ENCODE measurements at places on chromosomes 7 and 10. TPM values are rescaled to one million over a fixed set of nuclear protein-coding genes. Genes with fewer than 3 reads are reported as not detected.

The GJD4 gene
- total RNA-seq: not detected

The INMT gene
- 131 TPM for total RNA-seq

The OR2A1 gene
- 0.39 TPM for total RNA-seq

The FAM171A1 gene
- total RNA-seq: 11.2 TPM

The GRM3 gene
- total RNA-seq: not detected

The LIPJ gene
- 0.87 TPM for total RNA-seq

The RHEB gene
- total RNA-seq: 107 TPM

The MOSPD3 gene
- 19.1 TPM for total RNA-seq

The IGFBP3 gene
- 143 TPM for total RNA-seq

- no peak for DNase-seq
Measured at GRCh38 chr10:6487920-6488319, 92.2 kb downstream of the PRKCQ start.

DNA sequence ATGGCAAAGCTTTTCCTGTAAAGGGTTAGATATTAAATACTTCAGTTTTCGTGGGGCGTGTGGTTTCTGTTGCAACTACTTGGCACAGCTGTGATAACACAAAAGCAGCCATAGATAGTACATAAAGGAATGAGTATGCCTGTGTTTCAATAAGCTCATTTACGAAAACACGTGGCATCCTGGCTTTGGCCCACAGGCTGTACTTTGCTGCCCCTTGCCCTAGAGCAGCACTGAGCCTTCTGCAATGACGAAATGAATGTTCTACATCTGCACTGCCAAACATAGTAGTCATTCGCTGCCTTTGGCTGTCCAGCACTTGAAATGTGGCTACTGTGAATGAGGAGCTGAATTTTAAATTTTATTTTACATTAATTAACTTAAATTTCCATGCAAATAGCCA, 376.2 kb upstream of the TPK1 start:
- no peak for DNase-seq

DNA sequence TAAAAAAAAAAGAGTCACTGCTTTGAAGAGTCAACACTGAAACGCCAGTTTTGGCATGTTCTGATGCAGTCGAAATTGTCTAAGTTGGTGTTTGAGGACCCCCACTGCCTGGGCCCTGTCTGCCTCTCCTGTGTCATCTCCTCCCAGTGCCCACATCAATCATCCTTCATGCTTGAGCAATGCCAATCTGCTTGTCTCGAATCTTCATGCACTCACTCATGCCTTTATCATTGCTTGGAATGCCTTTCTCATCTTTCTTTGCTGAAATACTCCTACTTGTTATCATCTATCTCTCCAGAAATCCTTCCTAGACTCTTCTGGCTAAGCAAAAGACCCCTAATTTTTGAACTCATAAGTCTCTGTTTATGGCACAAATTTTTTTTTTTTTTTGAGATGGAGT, 42.1 kb upstream of the PLPP4 start:
- no peak for DNase-seq

- no peak for DNase-seq
Measured at GRCh38 chr7:82757-83155, 109.6 kb upstream of the FAM20C start.

GRCh38 chr10:11931038-11931437, 107.9 kb downstream of the PROSER2 start:
- DNase-seq: no peak

DNA sequence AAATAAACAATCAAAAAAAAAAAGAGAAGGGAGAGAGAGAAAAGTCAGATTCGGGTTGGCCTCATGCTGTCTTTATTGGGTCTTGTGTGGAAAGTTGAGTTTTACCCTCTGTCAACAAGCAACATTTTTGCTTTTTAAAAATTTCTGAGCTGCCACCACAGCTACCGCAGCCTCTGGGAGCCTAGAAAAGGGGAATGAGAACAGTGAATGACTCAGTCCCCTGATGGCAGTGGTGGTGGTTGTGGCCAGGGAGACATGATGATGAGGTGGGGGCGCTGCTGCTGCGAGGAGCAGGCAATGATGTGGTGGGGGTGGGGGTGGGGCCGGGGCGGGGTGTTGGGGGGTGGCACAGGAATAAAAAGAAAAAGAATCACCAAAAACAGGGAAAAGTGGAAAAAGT, 20.0 kb upstream of the CREB3L2 start:
- DNase-seq: no peak

GRCh38 chr10:22723783-22724182, 9.4 kb upstream of the PIP4K2A start:
- DNase-seq: no peak

GRCh38 chr7:14000247-14000646, 10.8 kb upstream of the ETV1 start:
- DNase-seq: no peak

- DNase-seq: no peak
Measured at GRCh38 chr7:17441557-17441956, 143.1 kb downstream of the AHR start.

GRCh38 chr7:111660478-111660877, 98.2 kb upstream of the IMMP2L start:
- no peak for DNase-seq

DNA sequence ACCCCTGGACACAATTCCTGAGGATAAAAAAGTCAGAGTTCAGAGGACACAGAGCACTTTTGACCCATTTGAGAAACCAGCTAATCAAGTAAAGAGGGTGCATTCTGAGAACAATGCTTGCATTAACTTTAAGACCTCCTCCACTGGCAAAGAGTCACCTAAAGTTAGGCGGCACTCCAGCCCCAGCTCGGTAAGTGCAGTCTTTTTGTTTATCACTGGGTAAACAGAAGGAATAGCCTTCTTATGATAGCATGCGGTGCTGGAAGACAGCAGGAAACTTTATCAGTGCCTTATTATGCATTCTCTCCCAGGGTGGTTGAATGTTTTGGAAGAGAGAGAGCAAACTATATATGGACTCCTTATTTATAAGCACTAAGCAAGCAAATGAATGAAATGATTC, 130.5 kb downstream of the CDK14 start:
- no peak for DNase-seq

DNA sequence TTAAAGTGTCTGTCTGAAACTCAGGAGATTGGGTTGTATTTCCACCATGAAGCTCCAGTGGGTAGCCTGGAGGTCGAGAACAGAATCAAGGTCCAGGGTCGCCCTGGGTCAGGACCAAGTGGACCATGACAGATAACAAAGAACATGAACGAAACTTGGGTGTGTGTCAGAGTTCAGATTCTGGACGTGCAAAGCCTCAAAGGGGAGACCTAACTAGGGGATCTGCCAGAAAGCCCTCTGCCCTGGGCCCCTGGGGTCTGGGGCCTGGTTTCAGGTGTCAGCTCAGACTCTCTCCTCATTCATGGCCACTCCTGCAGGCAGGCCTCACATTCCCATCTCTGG, 1.6 kb downstream of the RASSF4 start:
- DNase-seq: no peak

DNA sequence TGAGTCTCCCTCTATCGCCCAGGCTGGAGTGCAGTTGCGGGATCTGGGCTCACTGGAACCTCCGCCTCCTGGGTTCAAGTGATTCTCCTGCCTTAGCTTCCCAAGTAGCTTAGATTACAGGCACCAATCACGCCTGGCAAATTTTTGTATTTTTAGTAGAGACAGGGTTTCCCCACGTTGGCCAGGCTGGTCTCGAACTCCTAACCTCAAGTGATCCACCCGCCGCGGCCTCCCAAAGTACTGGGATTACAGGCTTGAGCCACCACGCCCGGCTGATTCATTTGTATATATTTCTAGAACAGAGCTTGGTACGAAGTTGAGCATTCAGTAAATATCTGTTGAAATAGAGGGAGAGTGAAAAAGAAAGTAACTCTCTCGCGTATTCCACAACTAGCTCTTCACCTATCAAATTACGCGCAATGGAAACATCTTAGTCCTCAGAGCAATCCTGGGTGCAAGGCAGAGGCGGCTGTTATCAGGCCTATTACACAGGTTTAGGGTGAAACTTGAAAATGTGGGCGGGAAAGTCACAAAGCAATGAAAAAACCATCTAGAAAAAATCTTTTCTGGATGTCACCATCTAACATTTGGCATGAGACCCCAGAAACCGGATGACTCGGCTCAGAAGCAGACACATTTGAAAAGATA, 707 bp upstream of the GHITM start:
- no peak for DNase-seq

- no peak for DNase-seq
Measured at GRCh38 chr7:129750091-129750490, 138.6 kb downstream of the NRF1 start.

GRCh38 chr10:1358860-1359625, 302.9 kb downstream of the WDR37 start:
- DNase-seq: no peak

- DNase-seq: no peak
Measured at GRCh38 chr7:65397730-65398142, 24.1 kb downstream of the ZNF92 start.

DNA sequence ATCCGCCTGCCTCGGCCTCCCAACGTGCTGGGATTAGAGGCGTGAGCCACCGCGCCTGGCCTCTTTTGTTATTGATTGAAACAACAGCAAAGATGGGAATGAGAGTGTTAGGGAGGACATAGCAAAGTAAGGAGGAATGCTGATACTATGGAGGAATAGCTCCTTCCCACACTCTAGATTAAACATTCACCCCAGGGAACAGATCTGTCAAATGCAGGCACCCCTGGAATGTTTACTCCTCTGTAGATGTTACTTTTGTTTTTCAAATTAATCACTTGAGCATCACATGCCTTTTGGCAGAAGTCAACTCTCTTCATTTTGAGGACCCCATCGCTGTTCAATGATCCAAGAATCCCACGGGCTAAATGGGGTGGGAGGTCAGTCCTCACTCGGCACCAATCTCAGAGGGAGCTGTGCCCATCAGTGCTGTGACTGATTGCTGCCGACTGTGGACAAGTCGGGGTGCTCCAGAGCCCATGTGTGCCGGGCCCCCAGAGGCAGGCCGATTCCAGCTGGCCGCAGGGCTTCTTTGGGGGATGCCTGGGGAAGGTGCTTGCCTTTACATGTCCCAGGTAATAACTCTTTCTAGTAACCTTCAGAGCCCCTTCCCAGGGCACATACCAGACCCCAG, 10.2 kb upstream of the COBL start:
- no peak for DNase-seq
